ENCODE measurements at places on chromosomes 6 and 20.

- H3K27ac ChIP-seq: no peak overlapping the region
- no peaks in the 10 kb centered on the region for H3K36me3 ChIP-seq
- 0 out of 2 replicates have a peak, but pooled peaks cover 4% of the 10 kb centered on the region for H3K4me1 ChIP-seq
- no peaks in the 10 kb centered on the region for H3K27me3 ChIP-seq
- DNase-seq: no peak
- H3K4me3 ChIP-seq: no peak overlapping the region
Observed at GRCh38 chr6:134740027-134740373, 209.9 kb downstream of the ALDH8A1 start.

- H3K4me1 ChIP-seq: no peaks in the 10 kb centered on the region
- no peaks in the 10 kb centered on the region for H3K27me3 ChIP-seq
- no peak overlapping the region for H3K27ac ChIP-seq
- H3K4me3 ChIP-seq: no peak overlapping the region
- DNase-seq: no peak
Observed at GRCh38 chr6:79646561-79646960, 15.4 kb downstream of the SH3BGRL2 start.

DNA sequence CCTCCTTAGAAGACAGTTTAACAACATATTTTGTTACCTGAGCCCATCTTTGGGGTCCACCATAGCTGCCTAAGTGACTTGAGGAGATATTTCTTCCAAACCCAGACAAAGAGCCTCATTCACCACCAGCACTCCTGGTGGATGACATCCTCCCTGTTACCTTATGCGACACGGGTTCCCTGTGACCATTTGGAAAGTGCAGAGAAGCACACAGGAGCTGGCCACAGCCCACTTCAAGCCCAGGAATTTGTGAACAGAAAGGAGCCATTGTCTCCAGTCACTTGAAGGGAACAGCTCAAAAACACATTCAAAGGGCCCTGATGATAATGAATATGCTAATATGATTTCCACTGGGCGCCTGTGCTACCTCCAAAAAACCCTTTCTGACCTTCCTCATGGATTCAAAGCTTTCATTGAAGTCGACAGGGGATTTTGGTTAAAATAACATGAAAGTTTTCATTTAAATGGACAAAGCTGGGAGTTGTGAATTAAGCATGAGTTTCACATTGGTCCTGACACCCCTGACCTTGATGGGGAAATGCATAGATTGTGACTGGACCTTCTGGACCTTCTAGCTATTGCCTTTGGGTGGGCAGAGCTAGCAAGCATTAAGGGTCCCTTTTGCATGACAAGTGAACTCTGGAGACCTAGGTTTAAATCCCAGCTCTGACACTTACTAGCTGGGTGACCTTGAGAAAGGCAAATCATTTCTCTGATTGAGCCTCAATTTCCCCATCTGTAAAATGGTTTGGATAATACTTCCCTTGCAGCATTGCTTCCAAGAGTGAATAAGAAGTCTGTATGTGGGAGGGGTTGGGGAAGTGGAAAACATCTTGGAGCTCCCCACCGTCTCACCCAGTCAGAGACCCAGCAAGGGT lies 83.3 kb upstream of the SIRPA start:
- H3K4me3 ChIP-seq: no peak overlapping the region
- no peaks in the 10 kb centered on the region for H3K36me3 ChIP-seq
- H3K27me3 ChIP-seq: no peaks in the 10 kb centered on the region
- DNase-seq: no peak

- no peaks in the 10 kb centered on the region for H3K36me3 ChIP-seq
- H3K4me3 ChIP-seq: no peak overlapping the region
- no peak overlapping the region for H3K27ac ChIP-seq
- peaks cover 10% of the 10 kb centered on the region for H3K4me1 ChIP-seq
- peak; percentile 59 for DNase-seq
Observed at GRCh38 chr6:18269253-18269652, 4.9 kb upstream of the DEK start.

GRCh38 chr20:50191544-50192363 lies 1.1 kb downstream of the CEBPB start:
- peak overlapping the region; percentile 98 for H3K27ac ChIP-seq
- peak; percentile 77 for DNase-seq
- no peaks in the 10 kb centered on the region for H3K27me3 ChIP-seq
- peaks cover 23% of the 10 kb centered on the region for H3K36me3 ChIP-seq
- H3K4me3 ChIP-seq: peak overlapping the region; percentile 92

GRCh38 chr6:161353208-161353613 lies 79.3 kb upstream of the AGPAT4 start:
- DNase-seq: peak; percentile 25
- H3K4me3 ChIP-seq: no peak overlapping the region
- H3K27ac ChIP-seq: no peak overlapping the region
- H3K36me3 ChIP-seq: no peaks in the 10 kb centered on the region
- H3K27me3 ChIP-seq: no peaks in the 10 kb centered on the region

All from GM23248 (cell line).